ENCODE measurements at places on chromosomes 7 and 10.

DNA sequence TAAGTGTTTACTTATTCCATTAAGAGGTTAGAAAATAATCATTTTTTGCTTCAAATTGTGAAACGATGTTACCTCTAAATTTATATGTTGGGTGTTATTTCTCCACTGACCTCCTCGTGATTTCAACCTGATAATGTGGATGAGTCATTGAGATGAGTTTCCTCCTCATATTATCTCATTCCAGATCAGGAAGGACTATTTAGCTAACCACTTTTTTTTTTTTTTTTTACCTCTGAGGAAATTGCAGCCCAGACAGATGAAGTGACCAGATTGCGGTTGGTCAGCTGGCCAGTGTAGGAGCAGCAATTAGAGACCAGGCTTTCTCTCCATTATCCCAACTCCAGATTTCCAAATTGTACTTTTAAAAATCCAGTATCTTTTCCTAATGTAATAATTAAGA is 248.7 kb downstream of the FZD1 start:
- no peak for DNase-seq

- DNase-seq, result no peak
Measured at GRCh38 chr7:42096681-42097561, 140.1 kb downstream of the GLI3 start.

DNA sequence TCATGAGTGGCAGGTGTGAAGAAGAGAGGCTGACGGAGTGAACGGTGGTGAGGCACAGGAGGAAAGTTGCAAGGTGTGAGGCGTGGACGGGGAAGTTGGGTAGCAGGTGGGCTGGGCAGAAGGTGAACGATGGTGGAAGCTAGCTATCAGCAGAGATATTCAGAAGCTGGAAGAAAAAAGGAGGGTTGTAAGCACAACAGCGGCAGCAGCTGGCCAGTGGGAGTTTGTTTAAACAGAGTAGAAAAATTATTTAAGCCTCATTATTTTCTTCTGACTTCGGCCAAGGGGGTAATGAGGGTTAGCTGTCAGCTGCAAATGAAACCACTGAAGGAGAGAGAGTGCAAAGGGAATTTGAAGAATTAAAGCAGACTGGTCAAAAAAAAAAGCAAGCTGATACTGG is 62.1 kb upstream of the PRKAR2B start:
- no peak for DNase-seq

GRCh38 chr10:806451-807162 is 117.1 kb upstream of the DIP2C start:
- no peak for DNase-seq

DNA sequence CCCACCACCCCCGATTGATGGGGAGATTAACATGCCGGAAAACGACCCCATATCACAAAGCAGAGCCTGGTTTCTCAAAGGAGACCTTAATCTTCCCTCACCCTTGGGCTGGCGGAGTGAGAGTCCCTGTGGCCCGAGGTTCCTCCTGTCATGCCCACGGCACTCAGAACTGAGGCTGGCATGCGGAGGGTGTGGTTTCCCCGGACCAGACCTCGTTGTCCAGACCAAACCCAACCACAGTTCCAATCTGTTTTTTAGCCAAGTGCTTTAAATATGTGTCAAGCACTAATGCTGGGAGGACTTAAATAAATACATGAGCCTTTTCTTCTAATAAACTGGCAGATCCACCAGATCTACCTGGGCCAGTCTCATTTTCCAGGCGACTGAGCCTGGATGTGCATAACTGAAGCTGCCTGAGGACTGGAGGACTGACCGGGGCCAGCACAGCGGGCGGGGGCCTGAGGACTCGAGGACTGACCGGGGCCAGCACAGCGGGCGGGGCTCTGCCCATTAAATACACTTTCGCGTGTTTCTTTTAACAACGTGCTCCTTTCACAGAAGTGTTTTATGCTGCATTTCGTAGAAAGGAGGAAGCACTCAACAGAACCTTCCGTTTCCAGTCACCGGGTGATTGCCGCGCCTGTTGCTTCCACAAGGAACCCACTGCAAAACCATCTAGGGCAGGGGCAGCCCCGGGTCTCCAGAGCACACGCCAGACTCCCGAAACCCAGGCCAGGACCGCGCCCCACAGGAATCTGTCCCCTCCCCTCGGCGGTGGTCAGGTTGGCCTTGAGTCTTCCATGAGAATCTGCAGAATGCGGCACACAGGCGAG is 334.6 kb downstream of the PTPRN2 start:
- DNase-seq, result no peak

- DNase-seq, result no peak
Measured at GRCh38 chr7:7417414-7417813, 118.3 kb downstream of the COL28A1 start.

GRCh38 chr7:142376356-142376997 is 118.6 kb upstream of the PRSS58 start:
- no peak for DNase-seq

DNA sequence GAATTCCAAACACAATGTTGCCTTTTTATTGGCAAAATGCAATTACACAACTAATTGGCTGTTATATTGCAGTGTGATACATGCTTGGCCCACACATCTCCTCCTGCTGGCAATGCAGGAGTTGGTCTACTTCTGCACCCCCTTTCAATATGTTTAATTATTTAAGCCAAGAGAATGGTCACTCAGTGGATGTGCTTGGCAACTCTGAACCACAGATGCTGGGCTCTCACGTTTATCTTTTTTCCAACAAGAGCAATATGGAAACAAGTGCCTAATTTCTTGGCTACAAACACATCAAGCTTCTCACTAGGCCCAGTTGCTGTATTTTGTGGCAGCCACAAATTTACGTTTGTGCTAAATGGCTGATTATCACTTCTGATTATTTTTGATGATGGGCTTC is 1149.2 kb upstream of the CELF2 start:
- DNase-seq, result no peak

DNA sequence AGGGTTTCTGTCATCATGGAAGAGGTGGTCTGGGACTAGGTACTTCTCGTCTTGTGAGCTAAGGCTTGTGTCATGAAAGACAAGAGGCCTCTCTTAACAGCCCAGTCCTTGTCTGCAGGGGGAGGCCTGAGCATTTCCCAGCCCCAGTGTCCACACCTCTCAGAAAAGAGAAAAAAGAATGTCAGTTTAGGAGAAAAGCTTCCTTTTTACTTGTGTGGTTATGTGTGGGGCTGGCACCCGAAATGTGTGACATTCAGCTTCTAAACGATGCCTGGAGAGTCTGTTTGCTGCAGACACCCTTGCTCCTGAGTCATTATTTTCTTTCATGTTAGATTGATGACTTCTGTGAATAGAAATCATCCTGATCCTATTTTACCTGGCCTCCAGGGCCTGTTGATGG is 67.4 kb downstream of the LANCL2 start:
- no peak for DNase-seq

DNA sequence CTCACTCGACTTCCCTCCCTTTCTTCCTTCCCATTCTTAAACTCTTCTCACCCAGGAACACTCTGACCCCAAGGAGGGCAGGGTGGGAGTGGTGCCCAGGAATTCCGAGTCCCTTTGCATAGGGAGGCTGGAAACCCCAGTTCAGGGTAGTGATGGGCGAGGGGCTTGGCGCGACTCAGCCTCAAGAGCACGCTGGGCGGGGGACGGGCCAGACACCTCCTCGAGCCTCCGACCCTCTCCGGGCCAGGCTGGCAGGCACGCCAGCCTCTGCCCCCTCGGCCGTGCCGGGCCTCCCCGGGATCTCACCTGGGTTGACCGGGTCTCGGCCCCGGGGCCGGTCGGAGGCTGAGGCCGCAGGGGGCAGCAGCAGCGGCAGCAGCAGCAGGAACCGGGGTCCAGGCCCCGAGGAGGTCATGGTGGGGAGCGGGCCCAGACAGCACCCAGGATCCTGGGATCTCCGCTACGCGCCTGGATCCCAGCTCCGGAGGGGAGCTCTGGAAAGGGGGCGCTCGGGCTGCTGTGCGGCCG is 457 bp downstream of the PLOD3 start:
- no peak for DNase-seq
